ENCODE measurements at places on chromosomes 4 and X.
A peak's percentile ranks its signal among the peaks of the same experiment; 100 is the strongest.

DNA sequence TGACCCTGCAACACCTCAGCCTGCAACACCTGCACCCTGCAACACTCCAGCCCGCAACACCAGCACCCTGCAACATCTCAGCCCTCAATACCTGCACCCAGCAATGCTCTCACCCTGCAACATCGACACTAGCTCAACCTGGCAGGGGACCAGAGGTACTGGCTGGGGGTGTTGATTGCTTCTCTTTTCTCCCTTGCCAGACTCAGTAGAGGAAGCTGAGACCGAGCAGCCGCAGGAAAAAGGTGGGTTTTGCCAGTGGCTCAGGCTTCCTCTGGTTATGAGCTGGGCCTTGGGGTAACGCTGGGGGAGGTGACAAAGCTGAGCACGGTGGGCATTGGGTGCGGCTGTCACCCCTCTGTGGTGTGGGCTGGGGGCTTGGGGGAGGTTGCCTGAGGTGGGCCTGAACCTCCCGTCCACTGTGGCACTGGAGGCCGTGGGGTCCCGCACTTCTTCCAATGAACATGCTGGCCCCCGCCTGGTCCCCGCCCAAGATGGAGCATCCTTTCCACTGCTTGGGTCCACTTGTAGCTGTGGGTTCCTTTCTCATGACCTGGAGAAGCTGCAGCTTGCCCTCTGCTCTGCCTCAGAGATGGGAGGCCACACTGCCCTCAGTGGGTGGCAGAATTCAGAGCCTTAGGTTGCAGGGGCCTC, 26.0 kb downstream of the SH3TC1 start:
- DNase-seq: no peak

DNA sequence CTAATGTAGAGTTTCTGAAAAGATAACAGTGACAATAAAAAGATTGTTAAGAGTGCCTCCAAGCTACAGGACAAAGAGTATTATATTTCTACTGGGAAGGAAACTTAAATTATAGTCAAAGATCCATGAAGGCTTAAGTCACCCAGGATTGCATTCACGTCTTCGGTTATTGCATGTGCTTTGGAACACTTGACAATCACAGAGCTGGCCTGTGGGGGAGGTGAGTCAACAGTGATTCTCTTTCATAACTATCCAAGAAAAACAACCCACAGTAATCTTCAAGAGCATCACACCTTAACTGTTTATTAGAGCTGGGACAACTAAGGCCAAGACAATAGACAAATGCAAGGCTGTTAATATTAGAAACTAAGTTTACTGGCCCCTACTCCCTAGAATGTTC, 40.3 kb downstream of the PDGFC start:
- DNase-seq: peak; percentile 53

GRCh38 chr4:125131891-125132680, 182.7 kb upstream of the FAT4 start:
- DNase-seq: no peak

DNA sequence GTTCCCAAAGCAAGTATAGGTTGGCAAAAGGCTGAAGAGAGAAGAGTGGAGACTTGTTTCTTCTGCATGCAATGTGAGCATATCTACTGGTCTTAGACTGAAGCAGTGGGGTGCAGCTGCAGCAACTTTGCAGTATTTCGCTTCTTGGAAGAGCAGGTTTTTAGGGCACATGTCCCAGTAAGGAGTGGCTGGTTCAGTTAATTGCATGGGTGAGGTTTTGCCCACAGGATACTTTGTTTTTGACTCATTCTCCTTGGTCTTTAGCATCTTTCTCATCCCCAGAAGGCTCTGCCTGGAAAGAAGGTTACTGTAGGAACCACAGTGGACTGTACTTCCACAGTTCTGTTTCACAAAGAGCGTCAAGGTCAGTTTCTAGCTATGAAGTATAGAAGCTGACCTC, 68.0 kb upstream of the NR3C2 start:
- DNase-seq: no peak

DNA sequence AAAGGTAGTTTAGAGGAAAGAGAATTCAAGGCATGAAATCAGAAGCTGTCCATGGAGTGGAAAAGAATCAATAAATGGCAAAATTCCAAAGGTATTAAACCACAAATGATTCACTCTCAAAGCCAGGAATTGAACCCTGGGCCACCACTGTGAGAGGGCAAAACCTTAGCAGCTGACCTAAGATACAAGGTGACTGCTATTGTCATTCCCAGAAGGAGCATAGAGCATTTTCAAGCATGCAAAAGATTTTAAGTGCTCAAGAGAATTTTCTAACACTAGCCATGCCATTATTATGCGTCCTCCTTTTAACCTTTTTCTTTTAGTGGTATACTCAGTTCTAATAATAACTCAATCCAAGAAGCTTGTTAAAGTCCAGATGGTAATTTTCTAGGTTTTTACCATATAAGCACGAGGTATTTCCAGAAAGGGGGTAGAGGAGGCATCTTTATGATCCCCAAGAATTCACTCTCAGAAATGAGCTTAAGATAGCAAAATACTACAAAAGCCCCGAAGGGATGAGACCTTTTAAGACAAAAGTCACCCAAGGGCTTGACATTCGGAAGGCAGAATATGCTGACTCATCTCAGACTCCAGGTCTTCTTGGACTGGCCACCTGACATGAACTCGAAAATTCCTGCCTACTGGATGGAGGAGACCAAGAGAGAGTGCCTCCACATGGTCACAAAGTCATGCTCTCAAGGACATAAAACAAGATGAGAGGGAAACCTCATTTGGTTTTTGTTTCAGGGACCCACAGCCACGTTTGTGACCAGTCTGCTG, 13.8 kb upstream of the PAGE5 start:
- DNase-seq: no peak

Measured in dermis blood vessel endothelial cell (primary cell).